Thoracic aorta (tissue), 2 donors: ENCODE measurements at places on chromosomes 12 and 14. TPM values are rescaled to one million over a fixed set of nuclear protein-coding genes. Genes with fewer than 3 reads are reported as not detected.

C12orf57 gene
- 416 TPM for total RNA-seq

C1R gene
- total RNA-seq: 811 TPM

GALNT16 gene
- total RNA-seq: 15.8 TPM

ZFC3H1 gene
- 48.6 TPM for total RNA-seq

CLEC6A gene
- not detected for total RNA-seq

DNA sequence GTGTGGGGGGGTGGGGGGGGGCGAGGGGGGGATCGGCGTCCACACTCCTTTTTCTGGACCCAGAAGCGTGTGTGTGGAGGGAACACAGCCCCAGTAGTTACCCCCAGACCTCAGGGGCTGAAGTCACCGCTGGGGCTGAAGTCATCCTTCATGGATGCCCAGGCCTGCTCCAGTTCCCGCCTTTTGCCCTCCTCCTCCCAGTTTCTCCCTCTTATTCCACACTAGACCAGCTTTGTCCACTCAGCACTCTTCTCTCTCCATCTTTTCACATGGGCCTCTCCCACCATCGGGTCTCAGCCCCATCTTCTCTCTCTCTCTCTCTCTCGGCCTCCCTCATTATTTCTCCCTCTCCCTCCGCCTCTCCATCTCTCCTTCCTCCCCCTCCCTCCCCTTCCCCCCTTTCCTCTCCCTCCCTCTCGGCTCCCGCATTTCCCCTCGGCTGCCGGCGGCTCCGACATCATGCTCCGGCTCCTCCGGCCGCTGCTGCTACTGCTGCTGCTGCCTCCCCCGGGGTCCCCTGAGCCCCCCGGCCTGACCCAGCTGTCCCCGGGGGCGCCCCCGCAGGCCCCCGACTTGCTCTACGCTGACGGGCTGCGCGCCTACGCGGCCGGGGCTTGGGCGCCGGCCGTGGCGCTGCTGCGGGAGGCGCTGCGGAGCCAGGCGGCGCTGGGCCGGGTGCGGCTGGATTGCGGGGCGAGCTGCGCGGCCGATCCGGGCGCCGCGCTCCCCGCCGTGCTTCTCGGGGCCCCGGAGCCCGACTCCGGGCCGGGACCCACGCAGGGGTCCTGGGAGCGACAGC lies at the start of gene P3H3:
Gene P3H3 (plus strand): TSS at position 426 of the 799 bp plus-strand sequence. CDS start 34 bp downstream, at position 460.
- no peak for DNase-seq

DNA sequence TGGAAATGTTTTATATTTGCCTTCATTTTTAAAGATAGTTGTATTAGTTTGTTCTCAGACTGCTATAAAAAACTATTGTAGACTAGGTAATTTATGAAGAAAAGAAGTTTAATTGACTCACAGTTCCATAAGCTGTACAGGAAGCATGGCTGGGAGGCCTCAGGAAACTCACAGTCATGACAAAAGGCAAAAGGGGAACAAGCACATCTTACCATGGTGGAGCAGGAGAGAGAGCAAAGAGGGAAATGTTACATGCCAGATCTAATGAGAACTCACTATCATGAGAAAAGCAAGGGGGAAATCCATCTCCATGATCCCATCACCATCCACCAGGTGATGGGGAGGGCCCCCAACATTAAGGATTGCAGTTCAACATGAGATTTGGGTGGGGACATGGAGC lies 35.5 kb upstream of the UNC79 start:
- no peak for DNase-seq

DNA sequence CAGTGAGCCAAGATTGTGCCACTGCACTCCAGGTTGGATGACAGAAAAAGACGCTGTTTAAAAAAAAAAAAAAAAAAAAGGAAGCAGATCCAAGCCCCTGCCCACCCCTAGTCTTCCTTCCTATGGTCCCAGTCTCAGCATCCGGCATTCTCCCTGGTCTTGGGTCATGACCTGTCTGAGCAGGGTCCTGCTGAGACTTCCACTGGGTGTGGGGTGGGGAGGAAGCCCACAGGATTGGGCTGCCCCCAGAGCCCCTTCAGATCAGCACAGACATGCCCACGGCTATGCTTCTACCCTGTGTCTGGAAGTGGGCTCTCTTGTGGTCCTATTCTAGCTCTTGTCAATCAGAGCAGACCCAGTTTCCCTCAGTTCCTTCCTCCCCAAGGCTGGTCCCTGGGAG lies 12.6 kb upstream of the PLEK2 start:
- no peak for DNase-seq

- DNase-seq: no peak
These were observed 12.4 kb downstream of the ERG28 start for GRCh38 chr14:75648066-75648838.

GRCh38 chr12:123898673-123899072 lies 74.0 kb downstream of the CCDC92 start:
- no peak for DNase-seq

- no peak for DNase-seq
These were observed 250.0 kb upstream of the E2F7 start for GRCh38 chr12:77315407-77315806.

- DNase-seq: no peak
These were observed 6.0 kb downstream of the STYX start for GRCh38 chr14:52735921-52736489.

- DNase-seq: no peak
These were observed 382.6 kb downstream of the SNAPC1 start for GRCh38 chr14:62144863-62145262.

DNA sequence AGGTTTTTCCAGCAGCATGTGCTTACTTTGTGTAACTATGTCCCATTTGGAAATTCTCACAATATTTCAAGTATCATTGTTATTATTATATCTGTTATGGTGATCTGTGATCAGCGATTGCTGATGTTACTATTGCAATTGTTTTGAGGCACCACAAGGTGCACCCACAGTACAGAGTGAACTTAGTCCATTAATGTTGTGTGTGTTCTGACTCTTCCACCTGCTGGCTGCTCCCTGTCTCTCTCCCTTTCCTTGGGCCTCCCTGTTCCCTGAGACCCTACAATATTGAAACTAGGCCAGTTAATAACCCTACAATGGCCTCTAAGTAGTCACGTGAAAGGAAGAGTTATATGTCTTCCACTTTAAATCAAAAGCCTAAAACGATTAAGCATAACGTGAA lies 153.9 kb downstream of the PIK3C2G start:
- no peak for DNase-seq

DNA sequence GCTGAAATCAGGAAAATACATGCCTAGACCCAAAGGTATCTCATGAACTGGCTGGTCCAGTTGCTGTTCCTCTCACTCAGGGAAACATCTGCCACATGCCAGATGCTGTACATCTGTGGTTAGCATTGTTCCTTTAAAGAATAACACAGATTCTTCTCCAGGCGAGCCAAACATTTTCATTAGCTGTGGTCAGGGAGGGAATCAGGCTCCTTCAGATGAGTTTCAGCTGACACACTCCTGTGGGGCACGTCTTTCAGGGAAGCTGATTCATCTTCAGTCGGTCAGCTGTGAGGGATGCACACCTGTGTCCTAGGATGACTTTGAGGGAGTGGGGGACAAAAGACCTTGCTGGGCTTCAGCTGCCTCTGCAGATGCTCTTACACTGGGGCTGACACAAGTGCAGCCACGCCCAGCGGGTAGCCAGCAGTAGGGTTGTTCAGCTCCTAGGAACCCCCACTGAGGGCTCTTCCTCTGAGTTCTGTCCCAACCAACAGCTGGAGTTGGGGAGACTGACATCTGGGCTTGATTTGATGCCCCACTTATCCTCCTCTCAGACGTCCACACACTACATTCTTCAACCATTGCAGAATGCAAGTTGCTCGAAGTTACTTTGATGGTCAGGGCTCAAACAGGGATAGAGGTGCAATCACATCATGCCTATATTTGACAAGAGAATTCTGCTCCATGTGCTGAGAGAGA lies 155.0 kb downstream of the NUAK1 start:
- no peak for DNase-seq

DNA sequence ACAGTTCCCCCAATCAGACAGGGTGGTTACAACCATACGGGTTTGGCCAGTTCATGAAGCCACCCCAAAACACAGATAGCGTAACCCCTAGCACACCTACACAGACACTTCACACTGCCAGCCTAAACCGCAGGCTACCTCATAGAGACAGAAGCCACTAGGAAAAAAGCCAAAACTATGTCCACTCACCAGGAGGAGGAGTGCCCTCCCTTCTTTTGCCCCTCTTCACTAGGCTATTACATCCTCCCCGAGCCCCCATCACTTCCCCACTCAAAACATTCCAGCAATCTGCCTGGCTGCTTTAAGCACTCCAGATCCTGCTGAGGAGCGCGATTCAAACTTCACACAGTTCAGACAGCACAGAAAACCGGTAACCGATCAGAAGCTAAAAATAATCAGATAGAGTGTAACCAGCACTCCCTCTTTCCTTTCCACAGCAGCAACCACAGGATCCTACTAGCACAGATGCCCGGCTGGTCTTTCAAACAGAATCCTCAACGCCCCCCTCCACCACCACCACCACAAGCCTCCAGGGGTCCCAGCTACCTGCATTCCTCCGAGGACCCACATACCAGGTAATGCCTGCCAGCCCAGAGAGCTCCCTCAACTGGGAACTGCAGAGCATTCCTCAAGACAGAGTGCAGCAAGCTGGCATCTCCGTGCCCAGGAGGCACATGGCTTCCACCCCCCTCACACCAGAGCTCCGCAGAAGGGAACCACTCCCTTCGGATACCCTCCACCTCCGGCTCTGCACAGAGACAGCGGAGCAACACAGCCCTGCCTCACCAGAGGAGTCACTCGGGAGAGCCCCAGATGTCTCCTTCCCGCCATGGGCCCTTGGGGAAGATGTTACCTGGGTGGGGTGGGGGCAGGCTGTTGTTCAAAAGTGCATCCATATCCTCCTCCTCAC lies 1.5 kb downstream of the CHD4 start:
- no peak for DNase-seq

DNA sequence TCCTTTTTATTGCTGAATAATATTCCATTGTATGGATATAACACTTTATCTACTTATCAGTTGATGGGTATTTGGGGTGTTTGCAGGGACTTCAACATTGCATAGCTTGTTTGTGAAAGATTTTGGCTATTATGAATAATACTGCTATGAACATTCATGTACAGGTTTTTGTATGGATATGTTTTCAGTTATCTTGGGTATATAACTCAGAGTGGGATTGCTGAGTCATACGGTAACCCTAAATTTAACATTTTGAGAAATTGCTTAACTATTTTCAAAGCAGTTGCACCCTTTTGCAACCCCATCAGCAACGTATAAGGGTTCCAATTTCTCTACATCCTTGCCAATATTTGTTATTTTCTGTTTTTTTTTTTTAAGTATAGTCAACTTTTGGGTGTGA lies 27.3 kb upstream of the HELB start:
- DNase-seq: no peak
